ENCODE measurements at places on chromosomes 7 and 10.

DNA sequence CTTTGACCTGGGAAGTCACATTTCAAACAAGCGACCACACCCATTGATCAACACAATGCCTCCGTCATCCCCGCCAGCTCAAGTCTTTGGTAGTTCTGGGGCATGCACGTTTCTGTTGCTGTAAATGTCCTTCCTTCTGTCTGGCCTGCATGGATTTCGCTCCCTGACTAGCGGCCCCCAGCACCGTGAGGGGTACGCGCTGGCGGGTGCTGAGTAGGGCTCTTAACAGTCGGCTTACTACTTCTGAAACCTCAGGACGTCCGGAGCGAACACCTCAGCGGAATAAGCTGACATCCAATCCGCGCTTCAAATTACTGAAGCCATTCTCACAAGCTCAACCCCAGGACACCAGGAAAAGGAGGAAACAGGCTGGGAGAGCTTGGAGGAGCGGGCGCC lies 505 bp downstream of the NUDCD3 start:
- DNase-seq, result peak; percentile 30

DNA sequence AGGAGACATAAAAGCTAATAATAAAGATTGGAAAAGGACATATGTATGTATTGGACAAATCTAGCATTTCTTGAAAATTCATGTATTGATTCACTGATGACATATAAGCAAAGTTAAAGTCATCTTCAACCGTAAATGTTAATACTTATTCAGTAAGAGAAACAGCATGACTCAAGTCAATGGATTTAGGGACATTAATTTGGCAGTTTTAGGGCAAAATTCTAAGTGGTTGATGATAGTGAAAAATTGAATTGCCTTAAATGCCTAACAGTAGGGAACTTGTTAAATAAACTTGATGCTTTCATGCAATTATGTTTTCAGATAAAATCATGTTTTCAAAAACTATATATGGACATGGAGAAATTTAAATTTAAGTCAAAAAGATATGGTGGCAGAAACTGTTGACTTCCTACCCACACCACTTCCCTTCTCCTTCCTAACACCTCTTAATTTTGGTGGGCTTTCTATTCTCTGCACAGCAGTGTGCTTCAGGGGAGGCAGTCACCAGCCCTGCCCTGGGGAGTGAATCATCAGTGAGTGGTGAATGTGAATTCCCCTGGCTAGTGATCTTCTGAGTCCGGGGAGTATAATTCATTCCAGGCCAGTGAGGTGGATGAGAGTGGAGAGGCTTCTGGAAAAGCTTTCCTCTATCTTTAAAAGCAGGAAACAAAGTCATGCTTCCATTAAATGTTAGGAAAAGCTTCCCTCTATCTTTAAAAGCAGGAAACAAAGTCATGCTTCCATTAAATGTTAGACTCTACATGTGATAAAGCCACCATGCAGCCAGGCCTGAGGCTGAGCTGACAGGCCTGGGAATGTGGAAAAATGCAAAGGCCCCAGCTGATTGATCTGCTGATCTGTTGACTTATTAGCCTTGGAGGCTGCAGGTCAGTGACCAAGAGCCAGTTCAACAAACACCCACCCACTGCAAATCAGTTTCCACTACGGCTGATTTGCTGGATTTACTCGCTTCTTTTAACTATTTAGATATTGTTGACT lies 25.2 kb upstream of the ITGB1 start:
- no peak for DNase-seq

- DNase-seq, result no peak
Observed at GRCh38 chr10:44977287-44978212, 1.1 kb downstream of the DEPP1 start.

DNA sequence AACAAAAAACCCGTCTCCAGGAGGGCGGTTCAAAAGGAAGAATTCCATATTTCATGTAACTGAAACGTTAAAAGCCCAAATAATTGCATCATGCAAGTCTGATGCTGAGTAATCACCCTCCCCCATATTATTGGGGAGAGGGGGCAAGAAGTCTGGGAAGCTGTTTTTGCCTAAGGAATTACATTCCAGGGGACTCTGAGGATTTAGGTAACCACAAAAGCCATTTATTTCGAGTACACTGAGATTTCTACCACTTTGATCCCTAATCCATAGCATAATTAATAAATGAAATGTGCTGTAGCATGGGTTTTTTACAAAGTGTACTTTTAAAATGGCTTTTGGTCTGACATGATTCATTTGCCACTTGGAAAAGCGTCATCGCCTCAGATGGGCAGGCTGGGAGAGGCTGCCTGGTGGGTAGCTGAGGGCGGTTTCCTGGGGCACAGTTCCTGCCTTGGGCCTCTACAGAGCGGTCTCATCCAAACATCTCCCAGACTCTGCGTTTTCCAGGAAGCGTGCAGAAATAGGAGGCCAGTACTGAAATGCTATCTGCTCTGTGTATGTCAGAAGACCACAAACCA lies 106.5 kb downstream of the TCF7L2 start:
- DNase-seq, result no peak

GRCh38 chr7:152914014-152914844 lies 154.7 kb downstream of the ACTR3B start:
- DNase-seq, result no peak

DNA sequence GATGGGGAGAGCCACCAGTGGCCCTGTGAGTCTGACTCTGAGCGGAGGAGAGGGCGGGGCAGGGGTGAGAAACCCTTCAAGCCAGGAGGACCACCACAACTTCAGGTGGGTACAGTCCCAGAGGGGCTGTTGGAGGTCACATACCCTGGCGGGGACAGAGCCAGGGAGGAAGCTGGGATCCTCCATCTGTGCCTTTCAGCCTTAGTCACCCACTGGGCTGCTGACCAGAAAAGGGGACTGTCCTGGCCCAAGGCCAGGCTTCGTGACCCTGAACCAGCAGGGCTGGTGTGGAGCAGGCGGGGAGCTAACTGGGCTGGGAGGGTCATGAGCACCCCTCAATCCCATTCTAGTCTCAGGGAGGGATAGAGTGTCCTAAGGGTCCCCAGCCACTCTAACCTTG lies 1.5 kb upstream of the CALHM3 start:
- DNase-seq, result no peak

GRCh38 chr7:102170393-102170970 lies 116.2 kb upstream of the SH2B2 start:
- DNase-seq, result no peak
